H1 (cell line): ENCODE measurements at places on chromosomes 7 and 10. TPM values are rescaled to one million over a fixed set of nuclear protein-coding genes. Genes with fewer than 3 reads are reported as not detected.

OR2F2 gene
- total RNA-seq, result not detected in 2 replicates

SLC13A1 gene
- not detected in 2 replicates for total RNA-seq

GPR37 gene
- total RNA-seq, result 15.5 and 17.4 TPM in 2 replicates

UNC5B gene
- 31.8 and 31.9 TPM in 2 replicates for total RNA-seq

DNA sequence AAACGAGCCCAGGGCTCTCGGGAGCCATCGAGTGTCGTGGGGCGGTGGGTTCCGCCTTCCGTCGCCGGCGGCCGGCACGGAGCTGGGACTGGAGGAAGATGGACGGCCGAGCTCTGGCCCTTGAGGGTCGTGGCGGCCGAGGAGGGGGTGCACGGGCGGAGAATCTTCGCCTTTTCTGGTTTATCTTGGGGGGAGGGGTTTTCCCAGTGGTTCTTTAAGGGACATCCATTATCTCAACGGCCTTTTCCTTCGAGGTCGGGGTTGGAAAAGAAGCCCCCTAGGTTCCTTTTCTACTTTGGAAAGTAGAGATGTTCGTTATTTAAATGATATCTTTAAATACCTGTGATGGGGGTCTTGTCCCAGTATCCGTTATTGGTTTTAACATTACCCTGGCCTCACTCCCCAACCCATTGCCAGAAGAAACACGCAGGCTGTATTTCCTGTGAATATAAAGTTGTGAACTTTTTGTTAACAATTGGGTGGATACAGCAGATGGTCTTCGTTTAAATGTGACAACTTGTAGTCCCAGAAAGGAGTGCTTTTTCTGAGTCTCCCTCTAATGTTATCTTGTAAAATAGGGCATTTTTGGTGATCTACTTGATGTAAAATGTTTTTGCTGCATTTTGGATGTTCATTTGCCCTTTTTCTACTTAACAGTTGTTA, 765 bp downstream of the CCAR1 start:
- H3K27ac ChIP-seq, result peak overlapping the region; percentile 97
- H3K4me1 ChIP-seq, result peaks cover 2% of the 10 kb centered on the region; the same call in 1 of the 2 replicates
- no peak for DNase-seq

DNA sequence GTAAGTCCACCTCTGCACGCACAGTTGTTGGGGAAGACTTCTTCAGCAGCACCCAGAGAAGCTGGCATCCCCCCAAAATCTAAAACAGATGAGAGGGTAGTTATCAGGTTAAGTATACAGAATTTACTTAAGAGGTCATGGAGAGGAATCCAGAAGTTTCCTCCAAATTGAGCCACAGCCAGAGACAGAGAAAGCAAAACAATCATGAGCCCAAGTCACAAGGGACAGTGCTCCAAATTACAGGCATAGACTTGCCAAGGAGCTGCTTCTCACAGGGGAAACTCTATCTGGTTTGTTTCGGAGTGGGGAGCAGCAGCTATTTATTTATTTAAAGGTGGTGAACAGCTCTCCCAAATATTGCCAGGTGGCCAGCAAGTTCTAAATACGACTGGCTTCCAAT, 308.4 kb downstream of the SKIDA1 start:
- H3K4me1 ChIP-seq, result no peaks in the 10 kb centered on the region
- no peak overlapping the region for H3K27ac ChIP-seq
- no peaks in the 10 kb centered on the region for H3K27me3 ChIP-seq
- no peak for DNase-seq

GRCh38 chr10:81570349-81570748, 304.6 kb upstream of the NRG3 start:
- no peak overlapping the region for H3K27ac ChIP-seq
- H3K36me3 ChIP-seq, result no peaks in the 10 kb centered on the region
- no peaks in the 10 kb centered on the region for H3K27me3 ChIP-seq
- no peak overlapping the region for H3K4me3 ChIP-seq
- no peak for DNase-seq
- H3K4me1 ChIP-seq, result no peaks in the 10 kb centered on the region

DNA sequence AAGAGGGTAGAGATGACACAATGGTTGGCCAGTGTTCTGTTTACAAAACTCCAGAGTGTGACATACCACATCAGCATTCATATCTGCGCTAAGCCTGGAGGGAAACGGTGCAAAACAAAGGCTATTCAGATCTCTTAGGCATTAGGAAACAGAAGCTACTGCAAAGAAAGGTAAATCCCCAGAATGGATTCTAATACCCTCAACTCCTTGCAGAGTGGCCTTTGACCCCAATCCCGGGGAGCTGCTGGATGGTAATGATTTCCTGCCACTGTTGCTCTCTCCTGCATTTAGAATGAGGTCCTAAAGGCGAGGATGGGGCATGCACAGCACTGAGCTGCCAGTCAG, 65.2 kb downstream of the AOAH start:
- H3K36me3 ChIP-seq, result no peaks in the 10 kb centered on the region
- no peak overlapping the region for H3K4me3 ChIP-seq
- no peaks in the 10 kb centered on the region for H3K27me3 ChIP-seq
- peaks cover 28% of the 10 kb centered on the region for H3K4me1 ChIP-seq
- no peak for DNase-seq

DNA sequence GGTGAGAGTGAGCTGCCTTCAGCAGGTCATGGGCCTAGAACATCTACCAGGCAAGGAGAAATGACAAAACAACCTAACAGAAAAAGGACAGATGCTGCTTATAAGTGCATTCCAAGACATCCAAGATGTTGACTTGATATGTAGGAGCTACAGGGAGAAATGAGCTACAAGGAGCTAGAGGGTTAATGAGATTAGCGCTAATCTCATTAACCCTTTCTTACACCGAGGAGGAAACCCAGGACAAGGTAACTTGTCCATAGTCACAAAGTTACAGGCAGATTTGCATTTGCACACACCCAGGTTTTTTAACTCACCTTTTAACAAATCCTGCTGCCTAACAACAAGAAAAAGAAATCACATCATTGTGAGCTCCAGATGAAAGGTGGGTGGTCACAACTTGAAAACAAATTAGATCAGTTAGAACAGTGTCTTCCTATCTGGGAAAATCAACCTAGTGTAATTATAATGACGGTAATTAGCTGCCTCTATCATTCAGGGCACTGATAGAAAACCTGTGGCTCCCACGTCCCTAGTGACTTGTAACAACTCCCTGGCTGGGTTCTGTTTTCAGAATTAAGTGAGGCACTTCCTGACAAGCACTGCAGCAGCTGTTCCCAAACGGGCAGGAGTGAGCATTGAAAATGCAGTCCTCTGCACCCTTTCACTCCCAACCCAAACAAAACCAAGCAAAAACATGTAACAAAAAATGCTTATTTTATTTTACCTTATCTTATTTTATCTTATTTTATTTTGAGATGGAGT, 5.7 kb downstream of the KIAA1549 start:
- peaks cover 8% of the 10 kb centered on the region for H3K4me1 ChIP-seq
- 0 out of 2 replicates have a peak, but pooled peaks cover 9% of the 10 kb centered on the region for H3K27me3 ChIP-seq
- H3K4me3 ChIP-seq, result no peak overlapping the region
- no peak overlapping the region for H3K27ac ChIP-seq
- no peaks in the 10 kb centered on the region for H3K36me3 ChIP-seq
- DNase-seq, result no peak

DNA sequence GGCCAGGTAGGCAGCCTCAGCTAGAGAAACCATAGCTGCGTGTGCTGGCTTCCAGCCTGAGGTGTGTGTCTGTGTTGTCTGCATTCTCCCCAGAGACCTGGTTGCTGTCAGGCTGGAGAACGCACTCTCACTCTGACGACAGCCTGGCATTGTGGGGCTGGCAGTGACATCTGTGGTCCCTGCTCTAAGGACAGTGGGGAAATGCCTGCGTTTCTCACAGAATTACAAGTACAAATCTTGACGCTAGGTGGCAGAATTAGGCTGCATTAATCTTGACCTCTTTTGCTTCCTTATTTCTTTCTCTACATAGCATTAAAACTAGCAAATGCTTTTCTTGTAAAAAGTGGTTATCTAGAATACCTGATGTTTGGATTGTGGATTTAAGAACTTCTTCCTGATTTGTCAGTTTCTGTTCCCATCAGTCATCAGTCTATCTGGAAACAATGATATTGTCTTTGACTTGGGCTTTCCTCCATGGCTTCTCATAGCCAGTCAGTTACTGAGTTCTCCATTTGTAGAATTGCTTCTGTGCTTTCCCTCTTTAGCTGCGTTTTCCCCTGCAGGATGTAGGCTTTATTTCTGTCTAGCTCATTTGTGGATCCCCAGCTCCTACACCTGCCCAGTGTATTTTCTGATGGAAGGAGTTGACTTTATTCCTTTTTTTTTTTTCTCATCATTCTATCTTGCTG, 86.0 kb downstream of the FANK1 start:
- H3K4me3 ChIP-seq, result no peak overlapping the region
- no peak overlapping the region for H3K27ac ChIP-seq

- no peaks in the 10 kb centered on the region for H3K36me3 ChIP-seq
- no peak overlapping the region for H3K4me3 ChIP-seq
- DNase-seq, result no peak
- H3K27ac ChIP-seq, result no peak overlapping the region
- no peaks in the 10 kb centered on the region for H3K27me3 ChIP-seq
Measured at GRCh38 chr7:135666156-135666555, 3.8 kb downstream of the STMP1 start.

DNA sequence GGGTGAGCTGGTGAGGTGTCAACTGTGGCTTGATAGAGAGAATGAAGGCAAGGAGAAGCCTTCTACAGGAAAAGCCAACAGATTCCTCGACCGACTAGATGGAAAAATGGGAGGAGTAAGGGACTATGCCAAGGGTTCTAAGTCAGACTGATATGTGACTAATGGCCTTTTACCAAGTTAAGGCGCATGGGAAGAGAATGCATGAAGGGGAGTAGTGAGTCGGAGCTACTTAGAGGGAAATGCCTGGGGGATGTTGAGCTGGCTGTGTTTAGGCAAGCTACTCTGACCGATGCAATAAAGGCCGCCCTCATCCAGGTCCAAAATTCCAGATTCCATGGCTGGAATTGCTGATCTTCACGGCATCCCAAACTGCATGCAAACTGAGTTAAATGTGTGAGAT, 48.2 kb downstream of the APBB1IP start:
- peak; percentile 7 for DNase-seq
- no peaks in the 10 kb centered on the region for H3K36me3 ChIP-seq
- no peak overlapping the region for H3K4me3 ChIP-seq
- no peaks in the 10 kb centered on the region for H3K27me3 ChIP-seq

DNA sequence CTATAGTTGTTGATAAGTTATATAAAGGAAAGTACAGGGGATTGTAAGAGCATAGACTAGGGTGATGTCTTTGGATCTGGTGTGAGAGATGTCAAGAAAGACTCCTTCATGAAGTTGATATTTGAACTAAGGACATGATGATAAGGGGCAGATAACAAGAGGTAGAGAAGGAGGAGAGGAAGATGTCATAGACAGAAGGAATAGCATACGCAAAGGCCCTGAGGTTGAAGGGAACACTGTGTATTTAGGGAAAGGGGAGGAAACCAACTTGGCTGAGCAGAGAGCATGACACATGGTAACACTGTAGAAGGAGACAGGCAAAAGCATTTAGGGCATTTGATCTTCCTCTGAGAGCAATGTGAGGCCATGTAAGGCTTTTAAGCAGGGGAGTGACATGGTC, 170.8 kb downstream of the CHN2 start:
- H3K27ac ChIP-seq, result no peak overlapping the region
- no peak for DNase-seq
- H3K27me3 ChIP-seq, result no peaks in the 10 kb centered on the region
- no peak overlapping the region for H3K4me3 ChIP-seq

- DNase-seq, result no peak
- H3K27ac ChIP-seq, result no peak overlapping the region
- H3K4me3 ChIP-seq, result no peak overlapping the region
- no peaks in the 10 kb centered on the region for H3K36me3 ChIP-seq
- H3K4me1 ChIP-seq, result no peaks in the 10 kb centered on the region
- H3K27me3 ChIP-seq, result no peaks in the 10 kb centered on the region
Measured at GRCh38 chr10:52269233-52269632, 44.8 kb upstream of the DKK1 start.

- no peaks in the 10 kb centered on the region for H3K27me3 ChIP-seq
- peak within 1 kb of the TSS; percentile 90 for H3K4me3 ChIP-seq
- peak; percentile 88 for DNase-seq
- H3K4me1 ChIP-seq, result peaks cover 8% of the 10 kb centered on the region
Measured at GRCh38 chr7:23470330-23471105, at the start of gene IGF2BP3. TSS of gene IGF2BP3 (minus strand) at chr7:23470491. CDS start at chr7:23470110, 381 bp downstream.

DNA sequence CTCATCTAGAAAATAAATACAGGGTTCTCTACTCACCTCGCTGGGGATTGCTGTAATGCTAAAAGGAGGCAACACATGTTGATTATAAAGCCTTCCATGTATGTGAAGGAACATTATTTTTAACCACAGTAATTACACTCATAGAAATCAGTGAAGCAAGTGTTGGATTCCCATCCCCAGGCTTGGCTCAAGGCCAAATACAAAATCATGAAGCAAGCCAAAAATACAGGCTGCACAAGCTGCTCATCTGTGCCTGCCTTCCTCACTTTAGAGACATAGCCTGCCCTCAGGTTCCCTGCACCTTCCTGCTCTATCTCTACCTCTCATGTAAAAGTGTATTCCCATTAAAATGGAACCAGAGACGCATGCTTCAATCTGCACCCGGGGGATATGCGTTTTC, 1077.1 kb upstream of the C7orf33 start:
- H3K4me1 ChIP-seq, result no peaks in the 10 kb centered on the region
- DNase-seq, result no peak
- H3K27ac ChIP-seq, result no peak overlapping the region
- H3K27me3 ChIP-seq, result no peaks in the 10 kb centered on the region

- no peaks in the 10 kb centered on the region for H3K36me3 ChIP-seq
- H3K4me3 ChIP-seq, result no peak overlapping the region
- no peak for DNase-seq
- no peak overlapping the region for H3K27ac ChIP-seq
- no peaks in the 10 kb centered on the region for H3K4me1 ChIP-seq
Measured at GRCh38 chr10:60704471-60704870, 73.8 kb upstream of the CDK1 start.
